ENCODE measurements at places on chromosomes 1 and 21.

DNA sequence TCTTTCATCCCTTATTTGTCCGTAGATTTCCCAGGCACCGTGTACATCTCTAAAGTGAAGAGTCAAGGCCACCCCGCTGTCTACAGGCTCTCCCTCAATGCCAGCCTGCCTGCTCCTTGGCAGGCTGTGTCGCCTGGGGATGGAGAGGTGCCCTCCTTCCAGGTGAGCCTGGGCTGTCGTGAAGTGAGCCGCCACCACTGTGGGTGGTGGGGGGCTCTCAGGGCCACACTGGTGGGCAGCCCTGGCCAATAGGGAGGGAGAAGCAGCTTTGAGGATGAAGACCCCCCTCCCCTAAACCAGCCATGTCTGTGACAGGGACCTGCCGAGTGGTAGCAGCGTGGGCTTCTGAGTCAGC lies 46.2 kb downstream of the DISP3 start:
- no peak for DNase-seq

- peak; percentile 13 for DNase-seq
Observed at GRCh38 chr1:229058729-229059128, 212.2 kb upstream of the RAB4A start.

GRCh38 chr1:158169105-158169504 lies 11.6 kb upstream of the CD1D start:
- DNase-seq, result no peak

DNA sequence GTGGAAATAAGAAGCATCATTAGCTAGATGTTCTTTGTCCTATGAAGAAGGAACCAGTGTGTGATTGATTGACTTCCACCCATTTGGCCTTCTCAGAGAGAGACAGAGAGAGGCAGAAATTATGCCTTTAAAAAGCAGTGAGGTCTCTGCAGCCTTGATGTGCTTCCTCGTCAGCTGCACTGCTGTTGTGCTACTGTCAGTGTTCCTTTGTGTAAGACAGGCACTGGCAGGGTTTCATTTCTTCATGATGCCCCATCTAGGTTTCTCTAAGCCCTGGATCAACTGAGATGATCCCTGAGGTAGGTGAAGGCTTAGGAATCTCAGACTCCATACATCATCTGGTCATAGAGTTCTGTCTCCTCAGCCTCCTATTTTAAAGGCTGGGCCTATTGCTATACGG lies 34.9 kb downstream of the GPR3 start:
- no peak for DNase-seq

DNA sequence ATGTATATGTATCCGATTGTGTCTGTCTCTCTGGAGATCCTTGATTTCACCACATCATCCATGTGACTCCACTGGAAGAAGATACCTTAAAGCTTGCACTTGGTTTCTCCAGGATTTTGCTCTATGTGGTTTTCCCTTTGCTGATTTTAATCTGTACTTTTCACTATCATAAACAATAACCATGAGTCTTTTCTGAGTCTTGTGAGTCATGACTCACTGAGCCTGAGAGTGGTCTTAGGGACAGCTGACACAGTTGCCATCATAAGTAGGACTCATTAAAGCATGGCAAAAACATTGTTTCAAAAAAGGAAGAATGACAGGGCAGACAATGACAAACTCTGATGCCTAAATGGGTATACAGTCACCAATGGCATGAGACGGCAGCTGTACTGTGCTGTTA lies 226.2 kb downstream of the AKT3 start:
- DNase-seq, result no peak

DNA sequence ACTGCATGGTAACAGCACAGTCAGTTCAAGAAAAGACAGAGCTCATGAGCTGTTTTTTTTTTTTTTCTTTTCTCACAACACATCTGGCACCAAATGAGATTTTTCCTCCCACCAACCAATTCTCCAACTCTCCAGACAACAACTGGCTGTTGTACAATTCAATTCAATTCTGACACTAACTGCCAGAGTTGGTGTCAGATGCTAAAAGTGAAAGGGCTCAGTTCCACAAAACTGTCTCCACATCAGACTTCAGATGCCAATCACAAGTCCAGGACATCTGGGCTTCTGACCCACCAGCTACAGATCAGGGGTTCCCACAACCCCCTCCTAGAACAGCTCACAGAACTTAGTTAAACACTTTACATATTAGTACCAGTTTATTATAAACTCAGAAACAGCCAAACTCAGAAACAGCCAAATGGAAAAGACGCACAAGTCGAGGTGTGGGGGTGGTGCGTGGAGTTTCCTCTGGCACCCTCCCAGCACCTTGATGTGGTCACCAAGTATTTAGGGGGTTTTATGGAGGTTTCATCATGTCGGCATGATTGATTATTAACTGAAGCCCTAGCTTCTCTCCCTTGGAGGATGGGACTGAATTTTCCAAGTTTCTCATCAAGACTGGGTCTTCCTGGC lies 39.2 kb upstream of the LRRC8D start:
- no peak for DNase-seq

DNA sequence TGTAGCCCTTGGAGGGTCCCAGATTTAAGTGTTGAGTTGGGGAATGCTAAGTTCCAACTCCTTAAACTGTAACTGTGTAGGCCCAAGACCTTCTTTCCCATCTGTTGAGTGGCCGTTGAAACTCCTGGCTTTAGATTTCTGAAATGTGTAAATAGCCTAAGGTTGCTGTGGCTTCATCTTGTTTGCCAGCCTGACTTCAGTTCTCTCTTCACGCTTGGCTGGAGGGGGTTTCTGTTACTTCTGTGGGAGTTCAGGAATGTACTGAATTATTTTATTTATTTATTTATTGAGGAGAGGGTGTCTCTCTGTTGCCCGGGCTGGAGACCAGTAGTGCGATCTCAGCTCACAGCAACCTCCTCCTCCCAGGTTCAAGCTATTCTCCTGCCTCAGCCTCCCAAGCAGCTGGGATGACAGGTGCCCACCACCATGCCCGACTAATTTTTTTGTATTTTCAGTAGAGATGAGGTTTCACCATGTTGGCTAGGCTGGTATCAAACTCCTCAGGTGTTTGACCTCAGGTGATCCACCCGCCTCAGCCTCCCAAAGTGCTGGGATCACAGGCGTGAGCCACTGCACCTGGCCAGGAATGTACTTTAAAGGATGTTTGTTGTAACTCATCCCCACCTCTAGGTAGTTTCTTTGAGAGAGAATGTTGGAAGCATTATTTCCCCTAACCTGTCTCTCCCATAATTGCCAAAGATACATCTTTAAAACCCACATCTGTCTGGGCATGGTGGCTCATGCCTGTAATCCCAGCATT lies 5.9 kb downstream of the TTC39A start:
- no peak for DNase-seq

DNA sequence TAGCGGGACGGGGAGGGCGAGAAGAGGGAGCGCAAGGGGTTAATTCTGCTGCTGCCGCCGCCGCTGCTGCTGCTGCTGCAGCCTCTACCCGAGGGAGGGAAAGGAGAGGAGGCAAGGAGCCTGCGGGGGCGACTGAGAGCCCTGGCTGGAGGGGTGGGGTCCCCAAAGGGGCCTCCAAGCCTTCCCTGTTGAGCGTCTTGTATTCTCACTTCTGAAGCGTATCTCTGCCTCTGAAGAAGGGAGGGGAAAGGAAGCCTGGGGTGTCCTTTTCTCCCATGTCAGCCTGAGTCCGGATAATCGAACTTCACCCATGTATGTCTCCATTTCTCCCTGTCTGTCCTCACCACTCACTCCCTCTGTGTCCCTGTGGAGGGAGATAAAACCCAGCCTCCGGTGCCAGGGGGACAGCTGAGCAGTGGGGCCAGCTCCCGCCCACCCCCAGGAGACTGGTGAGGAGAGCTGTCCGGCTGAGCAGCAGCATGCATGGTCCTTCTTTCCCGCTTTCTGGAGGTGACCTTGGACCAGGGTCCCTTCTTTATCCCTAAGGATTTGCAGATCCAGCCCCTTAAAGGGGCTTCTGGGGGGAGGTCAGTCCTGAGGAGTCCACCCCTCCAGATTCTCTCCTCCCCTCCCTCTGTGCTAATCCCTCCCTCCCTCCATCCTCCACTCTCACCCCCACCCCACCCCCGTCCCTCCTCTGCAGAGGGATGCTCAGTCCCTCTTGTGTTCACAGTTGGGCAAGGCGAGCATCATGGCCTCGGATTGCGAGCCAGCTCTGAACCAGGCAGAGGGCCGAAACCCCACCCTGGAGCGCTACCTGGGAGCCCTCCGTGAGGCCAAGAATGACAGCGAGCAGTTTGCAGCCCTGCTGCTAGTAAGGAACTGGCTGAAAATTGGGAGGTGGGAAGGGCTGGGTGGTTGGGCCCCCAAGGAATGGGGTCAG lies 1.0 kb downstream of the NCDN start:
- no peak for DNase-seq

DNA sequence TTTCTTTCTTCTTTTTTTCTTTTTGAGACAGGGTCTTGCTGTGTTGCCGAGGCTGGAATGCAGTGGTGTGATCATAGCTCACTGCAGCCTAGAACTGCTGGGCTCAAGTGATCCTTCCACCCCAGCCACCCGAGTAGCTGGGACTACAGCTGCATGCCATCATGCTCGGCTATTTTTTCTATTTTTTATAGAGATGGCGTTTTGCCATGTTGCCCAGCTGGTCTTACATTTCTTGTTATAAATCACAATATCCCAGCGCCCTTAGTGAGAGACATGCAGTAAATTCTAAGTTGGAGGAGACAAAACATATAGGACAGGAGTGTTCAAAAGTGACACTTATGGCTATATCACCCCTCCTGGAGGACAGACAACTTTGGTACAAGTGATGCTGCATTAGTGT lies 31.3 kb upstream of the ACTN2 start:
- DNase-seq, result peak; percentile 62

- no peak for DNase-seq
Observed at GRCh38 chr21:43889069-43889468, 24.0 kb downstream of the AGPAT3 start.

- peak; percentile 75 for DNase-seq
Observed at GRCh38 chr1:177983482-177984135, 13.8 kb upstream of the SEC16B start.

DNA sequence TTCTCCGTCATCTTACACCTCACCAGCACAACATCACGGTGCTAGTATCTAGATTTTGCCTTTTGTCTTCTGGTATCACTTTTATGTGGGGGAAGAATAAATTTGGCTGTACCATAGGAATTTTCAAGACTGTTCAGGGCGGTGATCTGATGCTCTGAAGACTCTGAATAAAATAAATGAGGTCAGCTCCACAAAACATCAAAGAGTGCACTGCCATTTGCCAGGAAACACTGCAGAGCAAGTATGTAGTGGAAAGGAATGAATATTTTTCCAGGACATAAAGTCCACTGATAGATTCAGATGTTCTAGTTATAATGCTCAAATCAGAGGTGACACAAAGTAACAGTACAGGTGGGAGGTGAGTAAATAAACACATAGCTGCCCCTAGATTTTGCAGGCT lies 56.3 kb downstream of the ZP4 start:
- no peak for DNase-seq

DNA sequence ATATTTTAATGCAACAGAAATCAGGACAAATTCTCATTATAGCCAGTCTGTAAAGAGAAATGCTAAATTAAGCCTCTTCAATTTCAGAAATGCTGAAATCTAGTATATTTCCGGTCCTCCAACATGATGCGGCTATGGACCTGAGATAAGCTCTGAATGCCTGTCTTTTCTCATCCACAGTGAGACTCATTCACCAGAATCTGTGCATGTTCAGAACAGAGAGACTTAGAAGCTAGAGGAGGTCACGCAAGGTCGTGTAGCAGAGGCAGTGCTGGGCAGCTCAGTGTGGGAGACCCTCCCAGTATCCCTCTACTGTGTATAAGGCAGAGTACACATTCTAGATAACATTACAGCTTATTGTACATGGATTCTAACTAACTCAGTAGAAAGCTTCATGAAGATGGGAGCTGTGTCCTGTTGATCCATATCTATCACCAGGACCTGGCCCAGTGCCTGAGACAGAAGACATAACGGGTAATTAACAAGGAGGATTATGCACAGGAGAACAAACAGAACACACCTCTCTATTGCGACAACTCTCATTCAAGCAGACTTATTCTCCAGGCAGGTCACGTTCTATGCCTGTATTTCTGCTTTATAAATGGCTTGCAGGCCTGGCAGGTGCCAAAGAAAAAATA lies 97.0 kb upstream of the COA6 start:
- no peak for DNase-seq

GRCh38 chr1:240399381-240399780 lies 212.6 kb downstream of the GREM2 start:
- DNase-seq, result no peak

GRCh38 chr1:225651872-225652728 lies 823 bp downstream of the ENAH start:
- DNase-seq, result peak; percentile 38

GRCh38 chr1:61935516-61935915 lies 193.2 kb downstream of the PATJ start:
- no peak for DNase-seq

- DNase-seq, result no peak
Observed at GRCh38 chr1:11649624-11650330, 4.5 kb downstream of the FBXO2 start.

DNA sequence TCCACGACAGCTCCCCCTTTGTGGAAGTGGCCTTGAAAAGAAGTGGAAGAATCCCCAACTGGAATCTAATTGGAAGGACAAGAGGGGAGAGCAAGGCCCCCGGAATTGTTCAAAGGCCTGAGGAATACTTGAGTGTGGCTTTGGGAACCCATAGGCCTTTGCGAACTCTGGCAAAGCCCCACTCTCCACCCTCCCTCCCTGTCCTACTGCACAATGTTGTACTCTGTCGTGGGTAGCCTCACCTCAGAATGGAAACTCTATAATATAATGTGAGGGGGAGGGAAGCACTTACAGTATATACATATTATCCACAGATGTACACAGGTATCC lies 28.5 kb downstream of the PLPP3 start:
- no peak for DNase-seq

- DNase-seq, result no peak
Observed at GRCh38 chr1:147833231-147833860, 69.2 kb upstream of the GJA8 start.
